ENCODE measurements at places on chromosomes 3 and 15.

GRCh38 chr3:52983336-52983807, 62.5 kb downstream of the SFMBT1 start:
- DNase-seq = peak; percentile 8

DNA sequence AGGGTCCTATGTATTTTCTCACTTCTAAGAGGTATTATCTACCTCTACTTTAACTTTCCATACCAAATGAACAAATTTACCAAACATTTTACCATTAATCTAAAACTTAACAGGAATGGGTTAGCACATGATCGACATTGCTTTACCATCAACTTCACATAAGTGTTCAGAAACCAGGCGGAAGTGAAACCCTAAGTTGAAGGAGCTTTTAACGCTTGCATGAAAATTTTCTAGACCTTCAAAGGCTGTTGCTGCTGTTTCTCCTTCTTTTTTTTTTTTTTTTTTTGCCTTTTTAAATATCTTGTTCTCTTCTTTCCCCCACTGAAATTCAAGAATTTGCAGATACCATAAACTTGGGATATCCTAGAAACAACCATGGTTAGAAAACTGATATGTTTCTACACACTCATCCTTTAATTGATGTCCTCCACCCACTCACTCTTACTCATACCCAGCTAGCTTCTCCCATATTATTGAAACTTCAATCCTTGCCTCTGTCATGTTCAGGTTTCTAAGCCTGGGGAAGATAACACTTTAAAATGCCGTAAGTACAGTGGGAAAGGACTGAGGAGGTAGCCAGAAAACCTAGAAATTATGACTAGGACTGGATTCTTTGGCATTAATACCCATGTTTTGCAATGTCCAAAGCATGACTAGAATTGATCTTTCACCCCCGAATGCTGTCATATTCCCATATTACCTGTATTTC, 24.7 kb downstream of the MYO5A start:
- no peak for DNase-seq

DNA sequence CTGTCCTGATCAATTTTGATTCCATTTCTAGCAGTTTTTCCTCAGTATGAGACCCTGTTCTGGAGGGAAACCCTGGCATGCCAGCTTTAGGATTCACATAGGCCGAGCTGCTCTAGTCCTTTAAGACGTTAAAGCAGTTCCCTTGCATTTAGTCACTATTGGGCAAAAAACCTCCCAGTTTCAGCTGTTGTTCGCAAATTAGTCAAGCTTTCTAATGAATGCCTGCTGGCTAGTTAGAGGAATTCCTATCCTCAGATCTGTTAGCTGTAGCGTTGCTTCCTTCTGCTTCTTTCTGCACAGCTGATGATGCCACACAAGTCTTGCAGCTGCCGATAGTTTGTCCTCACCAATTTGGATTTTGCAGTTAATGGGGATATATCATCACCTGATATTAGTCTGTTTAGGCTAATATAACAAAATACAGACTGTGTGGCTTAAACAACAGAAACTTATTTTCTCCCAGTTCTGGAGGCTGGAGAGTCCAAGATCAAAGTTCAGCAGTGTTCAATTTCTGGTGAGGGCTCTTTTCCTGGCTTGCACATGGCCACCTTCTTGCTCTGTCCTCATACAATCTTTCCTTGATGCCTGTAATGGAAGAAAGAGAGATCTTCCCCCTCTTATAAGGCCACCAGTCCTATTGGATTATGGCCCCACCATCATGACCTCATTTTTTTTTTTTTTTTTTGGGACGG, 7.5 kb upstream of the UBL7 start:
- no peak for DNase-seq

- DNase-seq = no peak
Observed at GRCh38 chr3:144187531-144188210, 216.0 kb downstream of the DIPK2A start.

DNA sequence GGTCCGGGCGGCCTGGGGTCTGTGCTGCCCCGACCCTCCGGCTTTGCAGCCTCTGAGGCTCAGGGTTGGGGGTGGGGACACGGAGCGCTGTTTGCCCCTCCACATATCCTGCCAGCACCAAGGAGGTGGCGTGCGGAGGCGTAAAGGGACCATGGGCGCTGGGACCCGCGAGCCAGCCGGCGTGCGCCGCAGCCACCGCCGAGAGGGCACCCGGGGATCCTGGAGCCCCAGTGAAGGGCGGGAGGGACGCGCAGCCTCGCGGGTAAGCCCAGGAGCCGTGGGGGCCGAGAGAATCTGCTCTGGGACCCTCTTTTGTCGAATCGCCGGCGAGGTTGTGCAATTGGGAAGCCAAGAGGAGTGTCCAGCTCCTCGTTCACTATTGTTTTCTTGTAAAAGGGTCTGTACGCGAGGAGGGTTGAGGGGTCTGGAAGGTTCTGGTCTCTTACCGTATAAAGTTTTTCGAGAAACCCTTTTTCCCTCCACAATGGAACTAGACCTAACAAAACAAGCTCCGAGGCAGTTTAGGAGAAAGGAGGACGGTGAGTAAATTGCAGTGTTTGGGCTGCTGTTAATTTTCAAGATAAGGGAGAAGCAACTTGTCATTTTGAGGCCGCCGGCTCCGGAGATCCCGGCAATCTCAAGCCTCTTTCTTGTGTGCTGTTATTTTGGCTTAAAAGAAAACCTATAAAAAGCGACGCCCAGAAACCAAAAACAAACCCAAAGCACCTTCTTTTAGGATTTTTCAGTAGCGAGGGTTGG, 29.9 kb upstream of the ST3GAL6 start:
- DNase-seq = no peak

DNA sequence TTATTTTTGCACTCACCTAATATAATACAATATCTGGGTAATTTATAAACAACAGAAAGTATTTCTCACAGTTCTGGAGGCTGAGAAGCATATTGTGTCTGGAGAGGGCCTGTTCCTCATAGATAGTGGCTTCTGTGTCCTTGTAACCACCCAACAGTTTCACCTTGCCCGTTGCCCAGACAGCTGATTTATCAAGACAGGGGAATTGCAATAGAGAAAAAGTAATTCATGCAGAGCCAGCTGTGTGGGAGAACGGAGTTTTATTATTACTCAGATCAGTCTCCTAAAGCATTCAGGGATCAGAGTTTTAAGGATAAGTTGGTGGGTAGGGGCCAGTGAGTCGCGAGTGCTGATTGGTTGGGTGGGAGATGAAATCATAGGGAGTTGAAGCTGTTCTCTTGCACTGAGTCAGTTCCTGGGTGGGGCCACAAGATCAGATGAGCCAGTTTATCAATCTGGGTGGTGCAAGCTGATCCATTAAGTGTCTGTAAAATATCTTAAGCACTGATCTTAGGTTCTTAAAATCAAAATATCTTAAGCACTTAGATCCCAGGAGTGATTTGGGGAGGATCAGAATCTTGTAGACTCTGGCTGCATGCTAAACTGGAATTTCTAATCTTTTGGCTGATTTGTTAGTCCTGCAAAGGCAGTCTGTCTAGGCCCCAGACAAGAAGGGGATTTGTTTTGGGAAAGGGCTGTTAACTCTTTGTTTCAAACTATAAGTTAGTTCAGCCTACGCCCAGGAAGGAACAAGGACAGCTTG, 33.9 kb upstream of the C15orf39 start:
- DNase-seq = no peak

GRCh38 chr15:84973492-84974460, 7.9 kb upstream of the PDE8A start:
- DNase-seq = no peak

DNA sequence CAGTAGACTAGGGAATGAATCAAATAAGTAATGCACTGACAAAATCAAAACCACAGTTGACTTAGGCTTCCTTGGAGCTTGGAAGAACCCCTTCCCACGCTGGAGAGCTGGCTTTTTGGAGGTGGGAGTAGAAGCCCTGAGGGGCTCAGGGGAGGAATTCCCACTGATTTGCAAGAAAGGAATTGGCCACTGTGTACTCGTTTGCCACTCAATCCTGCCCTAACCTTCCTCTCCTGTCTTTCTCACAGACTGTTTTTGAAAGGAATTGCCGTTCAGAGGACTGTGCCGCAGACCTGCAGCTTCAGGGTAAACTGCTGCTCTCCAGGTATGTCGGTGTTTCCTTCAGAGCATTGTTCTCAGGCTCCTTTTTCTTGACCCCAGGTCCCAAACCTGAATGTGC, 208.2 kb upstream of the CTDSPL start:
- no peak for DNase-seq

GRCh38 chr3:55159016-55159415, 231.2 kb upstream of the LRTM1 start:
- DNase-seq = no peak

DNA sequence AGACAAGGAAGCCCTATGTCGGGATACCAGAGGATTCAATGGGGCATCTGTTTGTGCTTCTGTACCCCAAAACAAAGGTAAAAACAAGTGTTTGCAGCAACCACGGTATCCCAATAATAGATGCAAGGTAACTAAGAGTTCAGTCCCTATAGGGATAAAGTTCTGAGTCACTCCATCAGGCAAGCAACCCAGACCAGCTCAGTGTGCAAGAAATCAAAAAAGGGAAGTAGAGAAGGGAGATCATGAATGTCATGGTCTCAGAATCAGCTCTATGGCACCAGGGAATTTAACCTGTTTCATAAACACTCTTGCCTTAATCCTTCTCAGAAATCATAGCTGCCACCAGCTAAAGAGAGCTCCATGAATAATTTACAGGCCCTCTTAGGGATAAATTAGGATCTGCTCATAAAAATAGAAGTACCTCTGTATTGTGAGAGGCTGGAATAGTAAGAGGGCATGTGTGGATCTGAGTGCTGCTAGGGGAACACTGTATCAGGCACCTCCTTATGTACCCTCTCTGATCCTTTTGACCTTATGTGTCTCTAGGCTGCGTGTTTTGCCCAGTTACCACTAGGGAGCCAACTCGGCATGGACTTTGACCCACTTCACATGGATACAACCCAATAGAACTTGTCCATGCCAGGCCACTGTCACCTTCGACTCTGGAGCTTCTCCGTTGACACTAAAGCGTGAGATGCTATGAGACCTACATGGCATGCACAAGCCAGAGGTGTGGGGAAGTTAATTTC, 754.6 kb downstream of the AGBL1 start:
- DNase-seq = no peak

- no peak for DNase-seq
Observed at GRCh38 chr15:85755942-85756341, 38.8 kb downstream of the KLHL25 start.

DNA sequence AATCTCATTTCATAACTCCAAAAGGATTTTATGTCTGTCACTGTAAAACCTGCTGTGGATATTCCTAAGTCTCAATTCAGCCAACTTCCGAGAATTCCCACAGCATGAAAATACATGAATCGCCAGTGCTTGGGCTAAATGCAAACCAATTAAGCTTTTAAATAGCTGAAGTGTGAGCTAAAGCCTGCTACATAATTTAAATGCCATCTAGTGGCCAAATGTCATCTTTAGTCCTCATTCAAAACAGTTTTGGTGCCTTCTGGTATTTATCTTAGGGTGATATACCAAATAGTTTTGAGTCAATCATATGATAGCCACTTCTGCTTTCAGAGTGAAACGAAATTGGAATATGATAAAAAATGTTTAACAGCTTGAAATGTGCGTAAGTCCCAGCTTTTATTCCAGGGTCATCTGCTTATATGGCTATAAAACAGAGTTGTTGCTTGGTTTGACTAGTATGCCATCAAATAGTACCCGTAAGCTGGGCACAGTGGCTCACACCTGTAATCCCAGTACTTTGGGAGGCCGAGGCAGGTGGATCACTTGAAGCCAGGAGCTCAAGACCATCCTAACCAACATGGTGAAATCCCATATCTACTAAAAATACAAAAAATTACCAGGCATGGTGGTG, 41.8 kb upstream of the CCNL1 start:
- no peak for DNase-seq

- DNase-seq = no peak
Observed at GRCh38 chr15:29066310-29066709, 180.5 kb downstream of the APBA2 start.

GRCh38 chr3:62589078-62589477, 215.7 kb upstream of the FEZF2 start:
- no peak for DNase-seq

- DNase-seq = no peak
Observed at GRCh38 chr15:81957698-81958097, 88.1 kb downstream of the MEX3B start.

DNA sequence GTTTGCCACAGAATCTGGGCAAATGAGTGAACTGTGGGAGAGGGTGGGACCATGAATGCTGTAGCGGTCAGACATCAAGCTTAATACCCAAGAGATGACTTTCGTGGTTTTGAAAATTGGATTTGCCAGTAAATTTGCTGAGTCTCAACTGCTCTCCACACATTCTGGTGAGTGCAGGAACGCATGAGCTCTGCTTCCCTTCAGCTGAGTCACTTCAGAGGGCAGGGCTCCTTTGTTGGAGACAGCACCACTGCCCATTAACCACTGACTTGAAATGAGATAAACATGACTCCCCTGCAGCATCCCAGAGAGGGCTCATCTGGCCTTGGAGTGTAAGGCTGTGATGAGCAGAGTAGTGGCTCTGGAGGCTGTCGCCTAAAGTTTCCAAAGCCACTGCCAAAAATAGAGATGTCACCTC, 22.6 kb downstream of the RARRES1 start:
- no peak for DNase-seq

DNA sequence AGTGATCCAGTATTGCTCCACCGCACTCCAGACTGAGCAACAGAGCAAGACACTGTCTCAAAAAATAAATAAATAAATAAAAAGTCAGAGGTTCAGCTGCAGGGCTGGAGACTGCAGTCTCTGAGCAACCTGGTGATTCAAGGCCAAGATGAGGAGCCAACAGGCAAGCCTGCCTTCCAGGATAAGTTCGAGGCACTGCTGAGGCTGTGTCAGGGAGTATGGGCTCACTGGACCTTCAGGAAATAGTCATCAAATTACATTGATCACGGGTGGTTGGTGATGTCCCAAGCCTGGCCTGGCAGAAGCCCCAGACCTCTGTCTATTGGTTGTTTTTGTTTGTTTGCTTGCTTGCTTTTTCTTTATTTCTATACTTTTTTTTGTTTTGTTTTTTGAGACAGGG, 41.5 kb downstream of the IDH2 start:
- DNase-seq = no peak

DNA sequence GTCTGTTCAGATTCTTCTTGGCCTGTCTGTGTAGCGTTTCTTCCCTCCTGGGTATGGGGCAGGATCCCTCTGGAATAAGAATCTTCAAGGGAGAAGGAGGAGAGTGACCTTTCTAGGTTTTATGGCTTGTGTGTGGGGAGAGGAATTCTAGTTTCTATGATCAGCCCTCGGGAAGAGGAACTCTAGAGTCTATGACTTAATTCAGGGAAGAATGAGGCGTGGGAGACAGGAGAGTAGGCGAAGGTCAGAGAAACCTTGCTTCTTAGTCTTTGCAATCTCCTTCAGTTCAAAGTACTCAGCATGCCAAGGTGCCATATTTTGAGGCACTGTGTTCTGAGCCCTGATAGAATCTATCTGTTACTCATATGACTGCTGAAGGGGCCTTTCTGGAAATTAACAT, 99.2 kb upstream of the C3orf80 start:
- no peak for DNase-seq

- no peak for DNase-seq
Observed at GRCh38 chr3:57017459-57017845, 43.0 kb upstream of the SPATA12 start.
